Smooth muscle cell of trachea (primary cell): ENCODE measurements at places on chromosomes 3 and 15. TPM values are rescaled to one million over a fixed set of nuclear protein-coding genes. Genes with fewer than 3 reads are reported as not detected.

The EPHB3 gene
- total RNA-seq: 12.4 and 18.0 TPM in 2 replicates

The PPM1L gene
- total RNA-seq: 0.87 and 3.0 TPM in 2 replicates

The HHLA2 gene
- total RNA-seq: not detected in 2 replicates

The TMOD2 gene
- total RNA-seq: 9.0 and 9.3 TPM in 2 replicates

The WDR93 gene
- total RNA-seq: not detected in 2 replicates

The CSPG4 gene
- 130 and 133 TPM in 2 replicates for total RNA-seq

The SHC4 gene
- total RNA-seq: 2.0 and 3.0 TPM in 2 replicates

The HESX1 gene
- 1.2 and 1.5 TPM in 2 replicates for total RNA-seq

The MESP1 gene
- 0.29 and 0.50 TPM in 2 replicates for total RNA-seq

The RASL12 gene
- total RNA-seq: 86.5 and 108 TPM in 2 replicates
